Mucosa of gallbladder (tissue), 1 donor: ENCODE measurements at places on chromosomes 4 and X. TPM values are rescaled to one million over a fixed set of nuclear protein-coding genes. Genes with fewer than 3 reads are reported as not detected.

ERAS gene
- not detected for total RNA-seq

APLN gene
- total RNA-seq = 0.20 TPM

PAGE4 gene
- not detected for total RNA-seq

C4orf51 gene
- not detected for total RNA-seq
